A673 (cell line): ENCODE measurements at places on chromosomes 13 and 19. TPM values are rescaled to one million over a fixed set of nuclear protein-coding genes. Genes with fewer than 3 reads are reported as not detected.
A peak's percentile ranks its signal among the peaks of the same experiment; 100 is the strongest.

DNA sequence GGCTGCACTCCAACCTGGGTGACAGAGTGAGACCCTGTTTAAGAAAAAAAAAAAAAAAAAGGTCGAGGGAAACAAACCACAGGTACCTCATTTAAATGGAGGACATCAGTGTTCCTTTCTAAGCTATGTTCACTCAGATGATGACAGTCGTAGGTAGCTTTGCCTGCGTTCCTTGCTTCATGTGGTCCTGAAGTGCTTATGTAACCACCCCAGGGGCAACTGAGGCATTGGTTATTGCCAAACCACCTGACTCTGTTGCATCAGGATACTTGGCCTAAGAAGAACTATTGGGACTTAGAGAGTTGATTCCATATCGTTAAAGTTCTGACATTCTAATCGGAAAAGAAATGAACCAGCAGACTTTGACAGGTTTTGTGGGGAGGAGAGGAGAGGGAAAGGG, 51.7 kb downstream of the SPATA13 start:
- no peaks in the 10 kb centered on the region for H3K36me3 ChIP-seq
- no peak overlapping the region for H3K27ac ChIP-seq
- H3K4me1 ChIP-seq = peaks cover 25% of the 10 kb centered on the region
- H3K4me3 ChIP-seq = no peak overlapping the region

DNA sequence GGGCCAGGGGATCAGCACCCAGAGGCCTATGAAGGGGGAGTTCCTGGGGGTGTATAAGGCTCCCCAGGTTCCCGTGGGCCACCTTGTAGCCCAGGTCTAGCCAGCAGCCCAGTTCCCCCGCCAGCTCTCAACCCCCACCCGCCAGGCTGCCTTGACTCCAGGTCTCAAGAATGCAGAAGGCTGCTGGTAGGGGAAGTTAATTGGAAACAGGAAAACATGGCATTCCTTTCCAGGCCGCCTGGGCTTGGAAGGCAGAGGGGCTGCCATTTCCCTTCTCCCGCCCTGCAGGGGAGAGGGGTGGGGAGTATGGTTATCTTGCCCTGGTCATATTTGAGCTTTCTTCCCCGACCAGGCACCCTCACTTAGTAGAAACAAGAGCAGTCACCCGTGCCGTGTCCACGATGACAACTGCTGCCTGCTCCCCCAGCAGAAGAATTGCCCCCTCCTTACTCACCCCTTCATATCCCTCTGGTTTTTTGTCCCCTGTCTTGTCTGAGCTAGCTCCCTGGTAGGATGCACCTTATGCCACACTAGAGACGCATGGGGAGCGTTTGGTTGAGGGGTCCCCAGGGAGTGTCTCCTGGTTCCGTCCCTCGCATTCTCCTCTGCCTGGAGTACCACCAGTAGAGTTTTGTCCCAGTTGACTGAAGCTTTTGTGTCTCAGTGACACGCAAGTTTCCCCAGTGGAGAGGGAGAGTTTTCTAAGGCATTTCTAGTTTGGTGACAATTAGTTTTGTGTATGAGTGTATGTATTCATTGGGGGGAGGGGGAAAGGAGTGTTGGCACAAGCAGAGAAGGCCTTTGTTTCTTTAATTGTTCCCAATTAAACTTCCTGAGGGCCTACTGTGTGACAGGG, 4.5 kb downstream of the BICRA start:
- DNase-seq = peak; percentile 86
- H3K4me1 ChIP-seq = peaks cover 29% of the 10 kb centered on the region
- peak overlapping the region; percentile 66 for H3K27ac ChIP-seq
- H3K27me3 ChIP-seq = no peaks in the 10 kb centered on the region

DNA sequence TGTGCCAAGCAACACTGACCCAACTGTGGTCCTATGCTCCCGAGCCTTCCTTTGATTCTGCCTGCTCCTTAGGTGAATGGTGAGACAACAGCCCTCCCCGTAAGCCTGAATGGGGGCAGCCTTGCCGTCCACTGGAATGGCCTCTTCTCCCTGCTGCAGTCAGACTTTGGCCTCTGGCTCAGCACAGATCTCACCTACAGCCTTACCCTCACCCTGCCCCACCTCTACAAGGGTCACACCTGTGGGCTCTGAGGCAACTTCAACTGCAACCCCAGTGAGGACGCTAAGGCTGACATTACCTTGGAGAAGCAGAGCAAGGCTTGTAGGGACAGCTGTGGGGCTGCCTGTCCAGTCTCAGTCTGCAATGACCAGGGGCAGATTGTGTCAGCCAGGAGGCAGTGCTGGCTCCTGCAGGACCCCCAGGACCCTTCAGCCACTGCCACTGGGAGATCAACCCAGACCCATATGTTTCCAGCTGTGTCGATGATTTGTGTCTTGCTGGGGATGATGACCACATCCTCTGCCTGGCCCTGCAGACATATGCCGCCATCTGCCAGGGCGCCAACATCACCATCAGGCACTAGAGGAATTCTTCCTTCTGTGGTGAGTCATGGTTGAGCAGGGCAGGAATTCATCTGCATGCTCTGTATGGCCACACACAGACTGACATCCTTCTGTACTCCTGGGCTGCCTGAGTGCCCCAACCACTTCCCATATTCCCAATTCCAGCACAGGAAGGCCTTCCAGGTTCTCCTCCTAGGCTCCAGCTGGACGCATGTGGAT, 27.3 kb upstream of the FXYD3 start:
- no peaks in the 10 kb centered on the region for H3K27me3 ChIP-seq
- no peaks in the 10 kb centered on the region for H3K36me3 ChIP-seq
- no peak overlapping the region for H3K27ac ChIP-seq
- no peak overlapping the region for H3K4me3 ChIP-seq

Gene F10
- total RNA-seq = not detected in 2 replicates

Gene OR7C2
- total RNA-seq = not detected in 2 replicates

Gene MBD3L3
- total RNA-seq = 6.1 and 9.0 TPM in 2 replicates
